ENCODE measurements at places on chromosomes 6 and 20. TPM values are rescaled to one million over a fixed set of nuclear protein-coding genes. Genes with fewer than 3 reads are reported as not detected.
A peak's percentile ranks its signal among the peaks of the same experiment; 100 is the strongest.

GRCh38 chr6:3136292-3137011 lies 17.9 kb downstream of the BPHL start:
- DNase-seq, result no peak

DNA sequence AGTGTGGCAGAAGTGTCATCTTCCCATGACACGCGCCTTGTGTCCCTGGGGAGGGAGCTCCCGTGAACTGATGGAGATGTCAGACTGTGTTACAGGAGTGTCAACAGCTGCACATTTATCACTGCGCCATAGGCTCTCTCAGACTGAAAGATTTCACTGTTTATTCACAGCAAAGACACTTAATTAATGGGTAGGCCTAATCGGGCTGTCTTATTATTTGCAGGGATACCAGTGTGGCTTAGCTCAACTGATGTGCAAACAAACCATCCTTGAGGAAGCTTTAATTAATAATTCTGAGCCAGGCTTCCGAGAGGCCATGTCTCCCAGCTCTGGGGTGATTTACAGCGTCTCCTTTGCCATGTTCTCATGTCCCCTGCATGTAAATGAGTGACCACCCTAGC lies 771.0 kb downstream of the QKI start:
- no peak for DNase-seq

DNA sequence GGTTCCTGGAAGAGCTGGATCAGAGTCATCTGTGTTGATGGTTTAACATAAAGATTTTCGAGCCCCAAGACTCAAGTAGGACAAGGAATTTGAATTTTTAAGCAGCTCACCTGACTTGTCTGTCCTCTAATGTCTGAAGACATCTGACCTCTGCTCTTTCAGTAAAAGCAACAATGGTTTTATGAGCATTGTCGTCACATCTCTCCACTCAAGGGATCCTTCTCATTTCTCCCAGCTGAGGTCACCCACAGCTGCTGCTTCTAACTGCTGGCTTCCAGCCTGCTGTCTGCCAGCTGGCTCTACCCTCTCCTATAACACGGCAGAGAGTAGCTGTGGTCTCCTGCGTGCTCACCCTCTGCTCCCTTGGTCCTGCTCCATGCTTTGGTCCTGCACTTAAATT lies 24.7 kb upstream of the HDAC2 start:
- peak; percentile 98 for DNase-seq

- peak; percentile 71 for DNase-seq
These were observed 4.8 kb upstream of the PMEPA1 start for GRCh38 chr20:57714409-57715267.

DNA sequence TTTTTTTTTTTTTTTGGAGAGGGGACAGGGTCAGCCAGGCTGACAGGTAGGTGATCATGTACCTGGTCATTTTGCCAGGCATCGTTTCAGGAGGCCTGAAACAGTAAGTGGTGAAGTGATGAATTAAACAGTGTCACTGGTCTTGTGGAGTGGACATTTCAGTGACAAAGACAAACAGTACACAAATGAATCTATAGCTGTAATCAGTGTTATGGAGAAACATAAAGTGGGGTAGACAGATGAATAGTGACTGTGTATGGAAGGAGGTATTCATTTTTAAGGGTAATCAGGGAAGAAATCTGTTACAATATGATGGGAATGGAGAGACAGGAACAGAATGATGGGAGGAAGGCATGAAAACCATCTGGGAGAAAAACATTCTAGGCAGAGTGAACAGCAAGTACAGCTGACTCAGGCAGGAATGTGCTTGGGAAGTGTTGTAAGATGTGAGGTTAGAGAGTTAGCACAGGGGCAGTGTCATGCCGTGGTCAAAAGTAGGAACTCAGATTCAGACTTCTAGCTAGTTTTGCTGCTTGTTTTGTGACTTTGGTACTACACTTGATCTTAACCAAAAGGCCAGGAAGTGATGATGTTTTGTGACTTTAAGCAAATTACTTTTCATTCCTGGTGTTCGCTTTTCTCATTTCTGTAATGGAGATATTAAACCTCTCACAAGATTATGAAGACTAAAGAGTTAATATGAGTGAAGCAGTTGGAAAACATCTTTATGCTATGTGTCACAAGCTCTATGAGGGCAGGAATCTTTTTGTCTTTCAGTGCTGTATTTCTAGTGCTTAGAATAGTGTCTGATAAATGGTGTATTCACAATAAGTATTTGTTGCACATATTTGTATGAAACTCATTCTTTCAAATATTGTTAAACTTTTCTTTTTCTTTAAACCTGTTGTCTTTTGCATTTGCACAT lies 43.4 kb downstream of the QKI start:
- peak; percentile 97 for DNase-seq

GRCh38 chr6:161199850-161200249 lies 74.0 kb downstream of the AGPAT4 start:
- no peak for DNase-seq

Gene MATN4
- total RNA-seq, result 0.19 TPM

Gene E2F1
- total RNA-seq, result 2.3 TPM

Gene PRRT1
- total RNA-seq, result 0.67 TPM
